ENCODE measurements at places on chromosomes 2 and 18.

DNA sequence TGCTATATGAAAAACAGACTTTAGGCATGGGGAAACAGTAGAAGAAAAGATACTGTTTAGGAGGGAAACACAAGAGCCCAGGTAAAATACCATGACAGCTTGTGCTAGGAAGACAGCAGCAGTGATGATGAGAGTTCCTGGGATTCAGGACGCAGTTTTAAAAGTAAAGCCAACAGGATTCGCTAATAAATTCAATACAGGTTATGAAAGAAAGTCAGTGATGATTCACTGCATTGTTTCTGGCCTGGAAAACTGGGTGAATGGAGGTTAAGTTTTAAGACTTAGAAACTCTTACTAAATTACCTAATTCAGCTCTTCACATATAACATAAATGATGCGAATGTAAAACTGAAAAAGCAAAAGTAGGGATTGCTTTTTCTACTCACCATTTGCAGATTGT lies 27.9 kb upstream of the RNU4ATAC start:
- no peak for DNase-seq

GRCh38 chr2:118169359-118170005 lies 81.2 kb downstream of the INSIG2 start:
- no peak for DNase-seq

- no peak for DNase-seq
Observed at GRCh38 chr2:79235135-79235534, 75.6 kb upstream of the REG3A start.

- no peak for DNase-seq
Observed at GRCh38 chr18:22932885-22933205, 283 bp upstream of the RBBP8 start.

- DNase-seq, result no peak
Observed at GRCh38 chr2:126646026-126646425, 9.9 kb upstream of the GYPC start.

DNA sequence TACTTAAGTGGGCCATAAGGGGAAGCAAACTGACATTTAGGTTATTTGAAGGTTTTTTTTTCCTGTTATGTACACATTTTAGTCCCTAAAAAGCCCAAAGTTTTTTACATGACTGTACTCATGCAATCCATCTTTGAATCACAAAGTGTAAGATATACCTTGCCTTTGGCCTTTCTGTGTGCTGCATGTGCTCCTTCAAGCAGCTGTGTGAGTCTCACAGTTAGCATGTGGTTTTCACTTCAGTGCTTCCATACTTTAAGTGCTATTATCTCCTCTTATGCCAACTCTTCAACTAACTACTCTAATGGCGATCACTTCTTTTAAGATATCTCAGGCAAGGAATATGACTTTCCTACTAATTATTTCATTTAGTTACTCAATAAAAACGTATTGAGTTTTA lies 597.1 kb upstream of the ACVR2A start:
- no peak for DNase-seq

- no peak for DNase-seq
Observed at GRCh38 chr2:222208010-222208690, 90.6 kb downstream of the PAX3 start.

GRCh38 chr2:166106431-166107015 lies 21.3 kb downstream of the SCN1A start:
- DNase-seq, result no peak

Data from GM18507 (cell line).